Esophagus muscularis mucosa (tissue), 4 donors: ENCODE measurements at places on chromosomes 1 and 21.

DNA sequence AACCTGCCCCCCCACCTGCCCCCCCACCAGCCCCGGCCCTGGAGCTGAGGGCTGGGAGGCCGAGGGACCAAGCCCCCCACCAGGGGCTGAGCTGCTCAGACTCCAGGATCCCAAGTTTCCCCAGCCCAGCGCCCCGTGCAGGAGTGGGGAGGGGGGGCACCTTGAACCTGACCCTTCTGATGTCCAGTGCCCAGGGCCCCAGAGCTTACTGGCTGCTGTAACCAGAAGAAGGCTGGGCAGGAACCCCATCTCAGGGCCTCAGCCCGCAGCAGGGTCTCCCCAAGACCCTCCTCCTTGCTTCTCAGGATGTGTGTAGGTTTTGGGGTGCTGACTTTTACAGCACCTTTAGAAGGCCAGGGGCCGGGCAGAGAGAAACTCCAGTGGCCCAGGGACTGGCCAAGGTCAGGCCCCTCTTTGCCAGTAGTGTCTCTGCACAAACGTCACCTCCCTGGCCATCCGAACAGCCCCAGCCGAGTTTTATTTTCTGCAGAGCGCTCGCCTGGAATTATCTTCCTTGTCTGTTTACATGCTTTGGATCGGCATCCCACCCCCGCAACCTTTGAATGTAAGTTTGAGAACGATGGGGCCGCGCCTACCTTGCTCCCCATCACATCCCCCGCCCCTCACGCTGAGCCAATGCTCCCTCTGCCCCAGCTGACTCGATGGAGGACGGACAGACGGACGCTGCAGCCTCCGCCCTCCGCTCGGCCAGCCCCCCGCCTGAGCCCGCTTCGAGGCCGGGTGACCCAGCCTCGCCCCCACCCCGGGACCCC is 70.1 kb upstream of the CASZ1 start:
- no peak for DNase-seq

GRCh38 chr1:66384258-66384921 is 149.6 kb upstream of the SGIP1 start:
- no peak for DNase-seq

DNA sequence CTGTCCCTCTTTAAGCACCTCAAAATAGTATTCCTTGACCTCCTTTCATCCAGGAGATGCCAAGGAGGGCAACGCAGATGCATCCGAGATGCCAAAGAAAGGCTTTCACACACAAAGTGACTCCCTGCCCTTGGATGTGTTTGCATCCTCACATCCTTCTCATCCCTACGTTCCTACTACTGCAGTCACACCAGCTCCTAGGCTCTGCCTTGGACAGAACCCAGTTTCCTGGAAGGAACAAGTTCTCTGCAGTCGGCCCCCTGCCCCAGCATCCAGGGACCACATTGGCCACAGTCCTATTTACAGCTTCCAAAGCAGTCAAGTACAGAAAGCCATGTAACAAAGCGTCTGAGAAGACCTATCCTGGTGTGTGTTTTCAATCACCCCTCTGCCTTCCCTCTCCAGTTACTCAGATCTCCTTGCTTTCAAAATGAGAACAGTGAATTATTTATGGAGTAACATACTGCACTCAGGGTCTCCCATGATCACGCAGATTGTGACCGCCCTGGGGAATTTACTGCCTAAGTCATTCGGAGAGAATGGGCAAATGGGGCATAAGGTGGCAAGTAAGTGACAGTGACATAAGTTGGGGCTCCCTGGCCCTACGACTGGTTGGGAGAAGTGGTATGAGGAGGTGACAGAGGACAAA is 21.8 kb upstream of the SRP9 start:
- no peak for DNase-seq

DNA sequence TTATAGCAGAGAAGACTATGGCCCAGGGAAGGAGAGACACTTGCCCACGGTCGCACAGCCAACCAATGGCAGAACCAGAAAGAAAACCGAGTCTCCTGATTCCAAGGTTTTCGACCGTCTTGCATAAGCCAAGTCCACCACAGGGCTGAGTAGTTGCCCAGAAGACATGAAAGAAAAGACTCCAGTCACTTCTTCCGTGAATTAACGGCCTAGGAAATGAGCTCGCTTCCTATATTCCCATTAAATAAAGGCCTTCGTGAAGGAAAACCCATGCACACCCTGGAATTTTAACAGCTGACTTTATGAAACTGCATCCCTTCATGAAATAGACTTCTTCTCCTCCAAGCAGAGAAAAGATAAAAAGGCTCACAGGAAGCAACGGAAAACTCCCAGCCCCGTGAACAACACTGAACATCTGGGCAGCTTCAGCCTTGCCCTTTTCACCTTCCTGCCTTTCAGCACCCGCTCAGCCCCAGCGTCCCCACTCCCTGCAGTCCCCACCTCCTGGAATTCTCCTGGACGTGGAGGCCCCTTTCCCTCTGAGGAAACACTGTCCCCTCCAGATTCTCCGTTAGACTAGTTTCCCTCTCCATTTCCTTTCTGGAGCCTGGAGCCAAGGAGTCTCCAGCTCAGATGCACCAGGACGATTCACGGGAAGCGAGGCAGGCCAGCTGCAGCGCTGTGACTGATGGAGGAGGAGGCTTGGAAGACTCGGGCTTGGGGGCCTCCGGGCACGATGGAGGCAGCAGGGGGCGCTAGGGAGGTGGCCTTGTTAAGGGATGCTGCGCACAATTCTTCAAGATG is 2.7 kb upstream of the MYOC start:
- peak; percentile 93 for DNase-seq

DNA sequence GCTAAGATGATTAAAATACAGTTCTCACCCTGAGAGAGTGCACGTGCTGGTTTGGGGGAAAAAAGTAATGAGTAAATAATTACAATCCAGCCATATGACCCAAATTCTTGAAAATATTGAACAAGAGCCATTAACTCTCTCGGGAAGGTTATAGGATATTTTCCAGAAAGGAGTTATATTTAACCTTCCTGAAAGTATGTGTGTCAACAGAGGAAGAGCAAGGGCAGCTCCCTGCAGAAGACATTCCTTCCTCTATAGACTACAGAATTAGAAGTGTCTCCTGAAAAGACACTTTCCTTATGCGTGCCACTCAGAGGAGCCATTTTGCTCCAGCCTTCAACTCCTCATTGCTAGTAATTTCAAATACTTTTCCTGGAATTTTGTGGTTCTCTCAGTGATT is 648.7 kb downstream of the USP25 start:
- DNase-seq, result no peak

DNA sequence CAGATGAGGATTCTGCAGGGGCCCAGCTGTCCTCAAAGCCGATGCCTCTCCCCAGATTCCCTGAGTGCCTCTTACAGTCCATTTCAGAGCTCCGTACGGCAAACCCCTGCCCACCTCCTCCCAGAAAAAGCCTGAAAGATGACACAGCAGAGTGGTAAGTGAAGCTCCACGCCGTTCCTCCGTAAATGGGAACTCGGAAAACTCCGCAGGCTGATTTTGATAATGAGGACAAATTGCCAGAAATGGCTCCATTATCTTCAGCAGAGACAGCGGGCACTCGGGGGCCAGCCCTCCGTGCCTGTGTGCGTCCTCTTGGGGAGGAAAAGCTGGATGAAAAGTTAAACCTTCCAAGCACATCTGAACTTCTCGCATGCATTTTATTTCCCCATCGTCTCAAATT is 81.1 kb downstream of the NPHP4 start:
- no peak for DNase-seq

- DNase-seq, result no peak
These were observed 23.3 kb downstream of the SHISA4 start for GRCh38 chr1:201911826-201912571.
